Stimulated activated CD8-positive, alpha-beta memory T cell treated with anti-CD3 and anti-CD28 coated beads, Interleukin-7, amount 100 ng/mL, for 24 hours (primary cell): ENCODE measurements at places on chromosomes 16 and 17.

DNA sequence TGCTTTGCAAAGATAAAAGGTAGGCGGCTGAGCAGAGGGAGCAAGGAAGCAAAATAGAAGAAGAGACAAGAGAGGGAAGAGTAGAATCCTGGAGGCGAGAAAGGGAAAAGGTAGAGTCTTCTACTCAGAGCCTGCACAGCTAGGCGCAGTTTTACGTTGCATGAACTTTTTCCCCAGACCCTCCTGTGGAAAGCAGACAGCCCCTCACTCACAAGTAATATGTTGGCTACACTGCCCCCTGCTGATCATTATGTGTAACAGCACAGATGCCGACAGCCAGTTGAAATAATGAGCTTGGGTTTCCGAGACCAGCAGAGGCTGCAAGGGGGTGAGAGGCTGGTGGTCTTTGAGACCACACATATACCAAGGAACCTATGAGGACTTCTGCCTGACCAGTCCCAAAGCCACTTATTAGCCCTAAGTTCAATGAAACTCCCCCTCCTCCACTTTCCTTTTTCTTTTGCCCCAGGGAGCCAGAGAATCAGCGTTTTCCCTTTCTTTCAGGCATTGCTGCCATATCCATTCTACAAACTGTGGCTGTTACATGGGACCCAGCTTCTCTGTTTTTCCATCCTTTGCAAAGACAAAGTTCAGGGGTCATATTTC, 22.5 kb upstream of the CMTR2 start:
- no peak for DNase-seq

DNA sequence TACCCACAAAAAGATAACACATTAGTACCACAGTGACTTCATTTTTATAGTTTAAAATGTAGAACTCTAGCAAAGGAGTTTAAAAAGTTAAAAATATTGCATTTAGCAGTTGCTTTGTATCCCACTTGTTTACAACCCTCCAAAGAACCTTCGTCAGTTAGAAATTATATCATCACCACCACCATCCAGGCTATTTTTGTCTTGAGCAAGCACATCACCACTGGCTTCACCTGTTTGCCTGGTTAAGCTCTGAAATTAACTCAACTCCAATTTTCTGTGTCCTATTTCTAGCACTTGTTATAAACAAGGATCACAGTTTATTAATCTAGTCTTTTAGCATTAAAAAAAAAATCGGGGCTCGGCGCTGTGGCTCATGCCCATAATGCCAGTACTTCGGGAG, 6.1 kb downstream of the GLYR1 start:
- no peak for DNase-seq

DNA sequence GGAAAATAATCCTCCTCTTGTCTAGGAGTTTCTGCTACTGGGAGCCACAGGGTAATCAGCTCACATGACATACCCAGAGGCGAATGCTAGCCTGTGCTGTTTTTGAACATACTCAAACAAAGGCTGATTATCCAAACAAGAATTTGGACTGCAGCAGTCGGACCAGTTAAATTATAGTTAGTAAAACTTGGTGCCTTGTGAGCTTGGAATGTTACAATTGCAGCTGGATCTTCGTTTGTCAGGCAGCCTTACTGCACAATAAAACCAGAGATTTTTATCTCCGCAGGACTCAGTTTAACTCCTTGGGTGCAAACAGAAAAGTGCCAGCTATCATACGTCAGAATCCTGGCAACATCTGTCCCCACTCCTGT, 163.8 kb upstream of the TBX2 start:
- DNase-seq, result no peak

DNA sequence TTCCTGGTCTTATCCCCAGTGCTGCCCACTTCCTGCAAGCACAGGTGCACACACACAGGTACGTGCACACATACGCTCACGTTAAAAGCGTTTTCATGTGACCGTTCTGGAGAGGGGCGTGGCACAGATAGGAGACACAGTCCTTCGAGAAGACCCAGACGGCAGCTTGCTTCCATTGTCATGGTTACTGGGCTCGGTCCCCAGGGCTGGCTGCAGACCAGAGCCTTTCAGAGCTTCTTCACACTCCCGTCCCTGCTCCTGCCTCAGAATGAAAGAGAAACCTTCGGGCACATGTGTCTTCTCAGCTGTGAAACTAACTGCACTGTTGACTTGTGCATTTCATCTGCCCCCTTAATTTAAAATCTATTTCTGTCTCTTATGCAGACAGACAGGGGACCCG, 154.2 kb downstream of the PITPNC1 start:
- no peak for DNase-seq

GRCh38 chr16:13138528-13138927, 237.1 kb downstream of the SHISA9 start:
- DNase-seq, result no peak
